ENCODE measurements at places on chromosomes 1 and 21.

DNA sequence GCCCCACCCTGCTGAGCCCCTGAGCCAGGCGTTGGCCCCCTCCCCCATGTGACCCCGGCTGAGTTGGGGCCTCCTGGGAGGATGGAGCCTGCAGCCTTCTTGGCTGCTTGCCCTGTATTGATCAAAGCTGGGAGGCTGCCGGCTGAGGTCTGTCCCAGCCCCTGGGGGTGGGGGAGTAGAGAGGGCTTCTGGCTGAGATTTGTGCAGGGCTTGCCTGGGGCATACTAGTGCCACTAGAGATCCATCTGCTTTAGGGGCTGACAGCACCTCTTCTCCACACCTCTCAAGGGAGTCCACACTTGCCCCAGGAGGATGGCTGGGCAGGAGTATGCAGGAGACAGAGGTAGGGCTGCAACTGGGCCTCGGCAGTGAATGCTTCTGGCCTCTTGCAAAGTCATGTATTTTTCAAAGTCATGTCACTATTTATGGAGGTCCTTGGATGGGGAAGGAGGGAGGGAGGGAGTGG lies 53.6 kb upstream of the SSBP3 start:
- peak; percentile 31 for DNase-seq

DNA sequence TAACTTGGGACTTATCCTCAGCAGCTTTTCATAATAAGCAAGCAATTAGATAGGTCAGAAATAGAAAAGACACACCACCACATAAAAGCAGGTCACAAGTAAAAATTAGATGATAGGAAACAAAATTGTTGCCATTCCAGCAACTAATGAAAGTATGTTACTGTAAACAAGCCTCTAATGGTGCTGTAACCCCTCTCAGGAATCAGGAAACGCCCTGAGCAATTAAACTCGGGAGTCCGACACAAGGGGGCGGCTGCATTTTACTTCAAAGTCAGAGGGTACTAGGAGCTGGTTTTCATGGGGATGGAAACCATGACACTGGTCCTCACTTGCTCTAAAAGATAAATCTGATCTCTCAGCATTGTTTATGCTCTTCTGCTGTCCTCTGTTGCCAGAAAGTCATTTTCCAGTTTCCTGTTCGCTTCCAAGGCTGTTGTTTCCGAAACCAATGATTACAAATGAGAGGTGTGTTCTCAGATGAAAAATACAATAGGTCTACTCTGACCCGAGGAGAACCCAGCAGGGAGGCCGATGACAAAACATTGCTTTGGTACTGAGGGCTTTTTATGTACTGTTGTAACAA lies 93.4 kb downstream of the TGFBR3 start:
- no peak for DNase-seq

DNA sequence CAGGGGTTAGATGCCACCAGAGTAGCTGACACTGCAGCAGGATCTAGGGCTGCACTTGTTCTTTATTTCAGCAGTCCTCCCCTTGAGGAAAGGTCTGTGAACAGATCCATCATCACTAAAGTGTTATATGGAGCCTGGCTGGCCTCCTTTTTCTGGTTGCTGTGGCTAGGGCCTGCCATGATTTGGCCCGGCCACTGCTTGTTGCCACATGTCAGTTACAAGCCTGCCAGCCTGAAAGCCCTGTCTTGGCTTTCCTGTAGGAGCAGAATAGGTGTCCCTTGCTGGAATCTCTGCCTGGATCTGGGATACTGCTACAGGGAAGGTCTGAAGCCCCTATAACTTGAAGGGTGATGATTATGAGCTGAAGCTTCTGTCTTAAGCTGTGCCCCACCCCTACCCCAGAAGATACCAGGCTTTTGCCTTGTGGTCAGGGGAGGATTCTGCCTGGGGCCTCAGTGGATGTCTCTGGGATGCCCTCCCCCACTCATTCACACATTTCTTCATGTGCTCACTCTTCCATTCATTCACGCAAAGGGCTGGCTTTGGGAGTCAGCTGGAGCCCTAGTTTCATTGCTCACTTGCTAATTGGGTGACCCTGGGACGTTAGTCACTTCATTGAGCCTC lies 64.7 kb downstream of the NDUFS5 start:
- DNase-seq = no peak

DNA sequence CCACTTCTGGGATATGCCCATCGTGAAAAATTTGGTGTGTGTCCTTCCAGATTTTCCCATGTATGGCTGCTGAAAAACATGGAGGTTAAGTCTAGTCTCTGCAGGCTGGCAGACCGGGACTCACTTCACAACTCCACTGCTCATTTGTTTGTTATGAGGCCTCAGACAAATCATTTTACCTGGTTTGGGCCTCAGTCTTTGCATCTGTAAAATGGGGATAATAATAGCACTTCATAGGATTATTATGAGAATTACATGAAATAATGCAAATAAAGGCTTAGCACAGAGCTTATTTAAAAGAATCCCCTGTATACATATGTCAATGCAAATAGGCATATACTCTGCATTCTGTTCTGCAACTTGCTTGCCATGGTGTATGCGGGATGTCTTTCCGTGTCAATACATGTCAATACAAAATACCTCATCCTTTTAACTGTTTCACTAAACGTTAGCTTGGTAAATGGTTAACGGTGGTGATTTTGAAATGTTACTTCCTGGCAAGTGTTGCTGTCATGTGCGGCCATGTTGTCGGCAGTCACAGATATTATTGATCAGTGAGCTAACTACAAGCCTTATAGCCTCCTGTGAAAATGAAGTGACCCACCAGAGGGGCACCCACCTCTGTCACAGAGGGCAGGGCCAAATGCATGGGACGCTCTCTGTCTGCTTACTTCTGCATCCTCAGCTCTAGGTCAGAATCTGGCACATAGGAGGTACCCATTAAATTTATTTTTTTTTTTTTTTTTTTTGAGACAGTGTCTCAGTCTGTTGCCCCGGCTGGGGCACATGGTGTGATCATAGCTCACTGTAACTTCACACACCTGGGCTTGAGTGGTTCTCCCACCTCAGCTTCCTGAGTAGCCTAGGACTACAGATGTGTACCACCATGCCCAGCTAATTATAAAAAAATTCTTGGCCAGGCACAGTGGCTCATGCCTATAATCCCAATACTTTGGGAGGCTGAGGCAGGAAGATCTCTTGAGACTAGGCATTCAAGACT lies 4.3 kb downstream of the LCK start:
- no peak for DNase-seq

DNA sequence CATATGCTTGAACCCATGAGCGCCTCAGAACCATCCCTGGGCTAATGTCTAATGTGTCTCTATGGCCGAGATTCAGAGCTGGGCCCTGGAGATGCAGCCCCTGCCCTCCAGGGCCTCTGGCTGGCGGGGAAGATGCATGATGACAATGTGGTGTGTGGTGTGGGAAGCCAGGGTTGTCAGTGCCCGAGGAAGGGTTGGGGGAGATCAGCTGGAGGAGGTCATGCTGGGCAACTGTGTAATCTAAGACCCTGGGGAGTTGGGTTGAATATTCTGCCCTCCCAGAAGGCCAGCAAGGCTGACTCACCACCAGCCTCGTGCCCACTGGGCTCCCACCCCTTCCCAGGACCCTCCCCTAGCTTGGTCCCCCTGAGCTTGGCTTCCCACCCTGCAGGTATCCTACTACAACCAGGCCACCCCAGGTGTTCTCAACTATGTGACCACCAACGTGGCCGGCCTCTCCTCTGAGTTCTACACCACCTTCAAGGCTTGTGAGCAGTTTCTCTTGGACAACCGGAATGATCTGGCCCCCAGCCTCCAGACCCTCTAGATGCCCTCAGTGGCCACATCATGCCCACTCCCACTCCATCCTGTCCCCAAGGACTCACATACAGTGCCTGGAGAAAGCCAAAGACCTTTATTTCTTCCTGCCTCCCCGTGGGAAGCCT lies 14.6 kb downstream of the FAM151A start:
- DNase-seq = no peak

DNA sequence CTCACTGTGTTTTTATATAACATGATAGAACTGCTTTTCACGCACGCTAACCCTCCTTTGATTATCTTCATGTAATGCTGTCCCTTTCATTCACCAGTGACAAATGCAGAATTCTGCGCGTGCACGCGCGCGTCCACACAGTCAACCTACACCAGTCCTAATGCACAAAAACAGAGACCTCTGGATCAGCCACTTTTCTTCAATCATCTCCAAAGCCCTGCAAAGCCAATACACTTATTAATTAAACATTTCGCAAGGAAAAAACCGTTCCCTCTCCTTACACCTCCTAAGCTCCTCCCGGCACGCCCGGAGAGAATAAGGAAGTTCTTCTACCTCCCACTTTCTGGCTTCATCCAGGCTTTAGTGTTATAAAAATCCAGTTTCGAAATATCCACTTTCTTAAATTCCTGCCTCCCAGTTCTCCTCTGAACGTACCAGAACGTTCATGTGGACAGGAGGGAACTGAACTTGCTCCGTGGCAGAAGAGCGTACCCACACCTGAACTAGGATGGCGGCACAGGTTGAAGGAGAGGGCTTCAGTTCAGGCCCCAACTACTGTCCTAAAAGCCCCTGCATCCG lies 4.6 kb downstream of the LMX1A start:
- DNase-seq = no peak

DNA sequence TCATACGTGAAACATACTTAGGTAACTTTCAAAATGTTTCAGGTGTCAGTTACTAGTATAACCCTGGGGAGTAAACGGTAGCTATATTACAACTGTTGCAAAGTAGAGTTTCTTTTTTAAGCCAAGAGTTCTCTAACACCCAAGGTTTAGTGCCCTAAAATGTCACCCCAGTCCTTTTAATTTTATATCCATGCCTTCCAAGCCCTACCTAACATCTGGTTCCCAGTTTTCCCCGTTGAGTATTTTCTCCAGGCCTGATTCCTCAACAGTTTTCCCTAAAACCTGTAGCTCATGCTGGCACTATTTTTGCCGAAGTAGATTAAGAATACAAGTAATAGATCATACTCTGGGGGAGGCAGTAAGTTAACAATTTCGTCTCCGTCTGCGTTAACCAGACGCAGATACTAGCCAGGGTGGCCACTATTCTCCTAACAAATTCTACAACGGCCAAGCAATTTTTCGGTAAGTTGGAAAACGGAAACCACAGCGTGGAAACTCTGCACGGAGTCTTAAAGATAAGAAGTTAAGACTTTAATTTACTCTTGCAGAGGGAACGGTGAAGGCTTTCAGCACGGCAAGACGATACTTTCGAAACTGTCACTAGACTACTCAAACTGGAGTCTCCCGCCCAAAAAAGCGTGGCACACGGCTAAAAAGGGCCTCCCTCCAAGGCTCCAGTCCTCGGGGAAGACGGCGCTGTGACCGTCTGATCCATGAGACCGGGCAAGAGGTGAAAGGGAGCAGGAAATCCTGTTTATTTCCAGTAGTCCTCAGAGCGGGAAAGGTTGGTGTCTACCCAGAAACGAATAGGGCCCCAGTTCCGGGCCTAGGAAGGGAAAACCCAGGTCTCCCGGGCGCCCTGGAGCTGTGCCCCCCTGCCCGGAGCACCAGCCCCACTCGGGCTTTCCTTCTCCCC lies 945 bp downstream of the SRSF4 start:
- no peak for DNase-seq

DNA sequence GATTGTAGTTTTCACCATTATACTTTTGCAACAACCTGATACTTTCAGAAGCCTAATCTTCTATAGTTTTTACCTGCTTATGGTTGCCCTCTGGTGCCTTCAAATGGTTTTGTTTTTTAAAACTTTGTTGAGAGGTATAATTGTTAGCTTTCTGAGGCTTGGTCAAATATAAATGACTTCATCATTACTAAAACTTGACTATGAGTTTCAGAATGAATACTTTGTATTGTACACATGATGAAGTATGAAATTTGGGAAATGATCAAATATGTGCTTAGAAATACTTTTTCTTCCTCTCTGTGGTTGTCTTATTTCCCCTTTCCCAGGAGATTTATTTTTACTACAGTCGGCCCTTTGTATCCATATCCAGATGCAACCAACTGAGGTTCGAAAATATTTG lies 151.8 kb upstream of the B3GALT2 start:
- DNase-seq = no peak

DNA sequence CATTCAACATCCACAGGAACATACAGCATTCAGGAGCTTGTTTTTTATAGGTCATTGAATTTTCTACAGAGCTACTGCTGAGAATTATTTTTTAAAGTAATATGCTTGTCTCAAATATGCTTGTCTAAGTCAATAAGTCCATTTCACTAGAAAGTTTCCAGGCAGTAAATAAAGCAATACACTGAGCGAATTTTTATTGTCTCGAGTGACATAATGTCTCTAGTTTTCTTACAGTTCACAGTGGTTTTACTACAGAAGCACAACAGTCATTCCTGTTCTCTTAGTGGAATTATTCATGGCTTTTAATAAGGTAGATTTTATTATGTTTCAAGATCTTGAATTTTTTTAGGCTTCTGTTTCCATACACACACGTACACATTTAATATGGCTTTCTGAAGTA lies 83.8 kb downstream of the HS2ST1 start:
- no peak for DNase-seq

- DNase-seq = no peak
Measured at GRCh38 chr1:101683136-101683535, 313.6 kb downstream of the OLFM3 start.

DNA sequence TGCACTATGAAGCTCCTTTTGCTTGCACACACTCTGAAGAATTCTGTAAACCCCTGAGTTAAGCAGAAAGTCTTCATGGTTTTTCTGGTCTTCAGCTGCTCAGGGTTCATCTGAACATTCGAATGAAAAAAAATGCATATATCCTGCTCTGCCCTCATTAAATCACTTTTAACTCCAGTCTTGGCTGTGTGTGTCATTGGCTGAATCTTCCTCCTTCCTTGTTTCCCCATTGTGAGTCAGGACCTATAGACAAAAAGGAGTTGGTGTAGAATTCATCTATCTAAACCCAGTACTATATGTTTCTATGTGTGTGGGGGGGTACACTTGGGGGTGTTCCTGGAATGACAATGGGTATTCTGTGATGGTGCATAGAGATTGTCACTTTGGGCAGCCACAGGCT lies 6.6 kb upstream of the SPRR1B start:
- DNase-seq = no peak

DNA sequence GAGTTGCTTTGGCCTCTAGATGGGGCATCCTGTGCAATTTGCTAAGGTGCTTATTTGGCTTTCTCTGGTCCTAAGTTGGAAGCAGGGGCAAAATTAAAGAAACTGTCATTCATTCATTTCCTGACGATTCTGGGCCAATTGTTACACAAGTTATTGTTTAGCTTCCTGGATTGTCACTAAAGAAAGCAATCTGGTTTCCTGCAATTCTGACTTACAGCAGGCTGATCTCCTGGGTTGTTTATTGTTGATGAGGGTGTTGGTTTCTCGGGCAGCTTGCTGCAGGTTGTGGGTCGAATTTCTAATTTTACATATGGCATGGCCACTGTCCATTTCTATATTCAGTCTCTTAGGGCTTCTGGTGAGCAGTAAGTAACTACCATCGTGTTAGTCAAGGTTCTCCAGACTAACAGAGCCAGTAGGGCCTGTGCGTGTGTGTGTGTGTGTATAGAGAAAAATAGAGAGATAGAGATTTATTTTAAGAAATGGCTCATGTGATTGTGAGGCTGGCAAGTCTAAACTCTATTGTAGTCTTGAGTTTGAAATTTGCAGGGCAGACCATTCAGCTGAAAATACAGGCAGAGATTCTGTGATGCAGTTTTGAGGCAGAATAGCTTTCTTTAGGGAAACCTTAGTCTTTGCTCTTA lies 30.4 kb downstream of the CTH start:
- DNase-seq = no peak

- peak; percentile 47 for DNase-seq
Measured at GRCh38 chr1:226626577-226626956, 78.0 kb downstream of the STUM start.

- DNase-seq = no peak
Measured at GRCh38 chr1:225748529-225748928, 29.1 kb upstream of the SRP9 start.

GRCh38 chr1:161209790-161210409 lies 5.2 kb upstream of the FCER1G start:
- DNase-seq = peak; percentile 87

- no peak for DNase-seq
Measured at GRCh38 chr21:26055841-26056264, 114.7 kb downstream of the APP start.

Measured in SHP77 (cell line).